Activated CD8-positive, alpha-beta memory T cell treated with anti-CD3 and anti-CD28 coated beads, Interleukin-2, amount 50 U/mL, for 4 hours (primary cell): ENCODE measurements at places on chromosomes 3 and 15.

DNA sequence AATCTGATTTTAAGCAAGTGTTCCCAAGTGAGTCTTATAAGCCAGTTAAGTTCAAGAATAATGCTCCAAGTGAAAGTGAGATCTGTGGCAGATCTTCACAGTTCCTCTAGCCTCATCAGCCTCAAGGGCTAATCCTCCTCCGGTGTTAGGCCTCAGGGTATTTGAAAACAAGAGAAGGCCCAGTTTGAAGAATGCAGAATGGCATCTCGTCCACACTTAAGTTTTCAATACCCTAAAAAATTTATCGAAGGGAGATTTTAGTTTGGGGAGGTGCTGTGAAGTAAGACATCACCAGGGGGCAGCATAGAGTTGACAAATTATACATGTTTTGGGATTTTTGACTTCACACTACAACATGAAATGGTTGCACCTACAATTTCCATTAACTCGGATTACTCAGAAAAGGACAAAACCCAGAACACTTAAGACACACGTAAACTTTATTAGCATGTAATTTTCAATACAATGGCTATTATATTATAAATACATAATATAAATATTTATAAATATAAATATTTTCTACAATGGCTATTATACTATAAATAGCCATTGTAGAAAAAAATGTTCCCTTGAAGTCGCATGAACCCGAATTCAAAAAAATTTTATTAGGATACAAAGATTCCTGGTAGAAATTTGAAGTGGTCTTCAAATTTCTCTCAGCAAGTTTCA lies 2.3 kb upstream of the TMEM266 start:
- peak; percentile 38 for DNase-seq

DNA sequence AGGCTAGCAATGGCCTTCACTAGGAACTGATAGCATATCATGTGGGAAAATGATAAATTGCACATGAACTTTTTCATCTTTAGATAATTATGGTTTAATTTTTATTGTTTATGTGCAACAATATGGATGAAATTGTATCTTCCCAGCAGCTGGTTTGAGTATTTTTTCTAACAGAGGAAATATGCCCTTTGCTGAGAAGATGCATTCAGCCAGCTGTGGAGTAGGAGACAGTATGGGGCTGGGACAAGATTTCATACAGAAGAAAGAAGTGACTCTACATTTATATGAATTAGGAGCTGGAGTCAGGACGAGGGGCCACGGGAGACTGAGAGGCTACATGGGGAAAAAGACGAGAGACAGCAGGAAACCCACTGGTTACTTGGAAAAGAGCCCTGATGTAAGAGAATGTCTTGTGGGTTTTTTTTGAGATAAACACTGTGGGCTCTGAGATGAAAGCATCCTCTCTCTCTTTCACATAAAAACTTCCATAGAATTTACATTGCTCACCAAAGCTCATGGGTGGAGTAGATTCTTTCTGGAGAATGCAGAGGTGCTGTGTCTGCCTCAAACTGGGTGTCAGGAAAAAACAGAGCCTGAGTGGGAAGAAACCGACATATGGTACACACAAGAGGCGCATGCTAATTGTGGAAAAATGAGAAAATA lies 115.2 kb upstream of the PDZRN3 start:
- DNase-seq = no peak

- no peak for DNase-seq
Measured at GRCh38 chr3:15755181-15755580, 42.6 kb downstream of the ANKRD28 start.

DNA sequence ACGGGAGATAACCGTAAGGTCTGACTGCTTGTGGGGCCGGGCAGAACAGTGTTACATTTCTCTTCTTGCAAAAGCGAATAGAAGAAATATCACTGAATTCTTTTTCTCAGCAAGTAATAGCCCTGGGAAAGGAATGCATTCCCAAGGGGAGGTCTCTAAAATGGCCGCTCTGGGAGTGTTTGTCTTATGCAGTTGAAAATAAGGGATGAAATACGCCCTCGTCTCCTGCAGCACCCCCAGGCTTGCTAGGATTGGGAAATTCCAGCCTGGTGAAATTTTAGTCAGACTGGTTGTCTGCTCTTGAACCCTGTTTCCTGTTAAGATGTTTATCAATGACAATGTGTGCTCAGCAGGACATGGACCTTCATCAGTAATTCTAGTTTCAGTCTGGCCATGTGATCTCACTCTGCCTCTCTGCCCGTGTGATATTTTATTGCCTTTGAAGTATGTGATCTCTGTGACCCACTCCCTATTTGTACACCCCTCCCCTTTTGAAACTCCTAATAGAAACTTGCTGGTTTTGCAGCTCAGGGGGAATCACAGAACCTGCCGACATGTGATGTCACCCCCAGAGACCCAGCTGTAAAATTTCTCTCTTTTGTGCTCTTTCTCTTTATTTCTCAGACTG lies 715.6 kb downstream of the ROBO1 start:
- no peak for DNase-seq

- DNase-seq = no peak
Measured at GRCh38 chr3:45904931-45905330, 18.6 kb downstream of the CCR9 start.

GRCh38 chr15:101052031-101052620 lies 133.0 kb downstream of the LRRK1 start:
- DNase-seq = no peak

DNA sequence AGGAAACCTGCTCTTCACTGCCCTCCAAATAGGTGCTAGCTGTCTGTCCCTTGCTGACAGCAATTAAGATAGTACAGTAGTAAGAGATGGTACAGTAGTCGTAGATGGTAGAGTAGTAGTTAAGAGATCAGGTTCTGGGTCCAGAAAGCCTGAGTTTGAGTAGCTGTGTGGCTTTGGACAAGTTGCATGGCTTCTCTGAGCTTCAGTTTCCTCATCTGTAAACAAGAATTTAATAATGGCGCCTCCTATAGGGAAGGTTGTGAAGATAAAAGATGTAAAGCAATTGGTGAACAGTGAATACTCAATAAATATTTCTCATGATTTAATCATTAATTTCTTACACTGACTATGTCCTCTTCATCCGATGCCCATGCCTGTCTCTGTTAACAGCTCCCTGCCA lies 86.9 kb upstream of the BCL6 start:
- DNase-seq = no peak

DNA sequence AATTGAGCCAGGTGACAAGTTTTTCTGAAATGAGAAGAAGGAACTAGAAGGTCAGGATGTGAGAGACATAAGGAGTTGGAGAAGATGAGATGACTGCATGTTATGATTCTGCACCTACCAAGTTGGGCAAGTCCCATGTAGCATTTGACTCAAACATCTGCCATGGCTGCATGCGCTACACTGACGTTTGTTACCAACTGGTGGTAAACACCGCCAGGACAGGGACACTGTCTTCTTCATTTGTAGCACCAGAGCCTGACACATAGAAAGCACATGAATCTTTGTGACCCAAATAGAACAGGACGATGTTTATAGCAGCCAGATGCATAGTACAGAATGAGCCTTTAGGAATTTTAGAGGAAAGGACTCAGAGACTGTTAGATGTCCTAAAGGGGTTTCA lies 236.7 kb downstream of the MYRIP start:
- DNase-seq = no peak

DNA sequence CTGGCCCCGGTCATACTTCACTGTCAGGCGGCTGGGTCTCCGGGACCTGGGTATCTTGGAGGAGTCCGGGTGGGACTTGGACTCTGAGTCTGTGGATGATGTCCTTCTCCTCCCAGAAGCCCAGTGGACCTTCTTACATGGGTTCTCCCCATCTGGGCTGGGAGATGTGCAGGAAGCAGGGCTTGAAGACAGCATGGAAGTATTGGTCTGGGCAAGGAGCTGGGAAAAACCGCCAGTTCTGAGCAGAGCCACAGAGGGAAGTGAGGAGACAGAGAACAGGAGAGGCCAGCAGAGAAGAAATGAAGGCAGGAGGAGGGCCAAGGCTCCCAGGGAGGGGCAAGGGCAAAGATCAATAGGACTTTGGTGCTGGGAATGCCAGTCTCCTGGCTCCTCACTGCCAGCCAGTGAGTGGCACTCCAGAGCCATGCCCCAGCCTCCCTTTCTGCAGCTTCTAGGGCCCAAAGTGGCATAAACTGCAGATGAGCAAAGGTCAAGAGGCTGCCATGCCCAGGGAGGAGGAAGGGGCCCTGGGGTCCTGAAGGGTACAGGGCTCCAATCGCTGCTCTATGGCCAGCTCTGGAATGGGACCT lies at the start of gene PPP1R14D:
PPP1R14D (minus strand) TSS at position 262 of the 590 bp plus-strand sequence; CDS start at position 195, 67 bp downstream.
- DNase-seq = no peak

- no peak for DNase-seq
Measured at GRCh38 chr3:60325610-60326170, 925.6 kb downstream of the FHIT start.

DNA sequence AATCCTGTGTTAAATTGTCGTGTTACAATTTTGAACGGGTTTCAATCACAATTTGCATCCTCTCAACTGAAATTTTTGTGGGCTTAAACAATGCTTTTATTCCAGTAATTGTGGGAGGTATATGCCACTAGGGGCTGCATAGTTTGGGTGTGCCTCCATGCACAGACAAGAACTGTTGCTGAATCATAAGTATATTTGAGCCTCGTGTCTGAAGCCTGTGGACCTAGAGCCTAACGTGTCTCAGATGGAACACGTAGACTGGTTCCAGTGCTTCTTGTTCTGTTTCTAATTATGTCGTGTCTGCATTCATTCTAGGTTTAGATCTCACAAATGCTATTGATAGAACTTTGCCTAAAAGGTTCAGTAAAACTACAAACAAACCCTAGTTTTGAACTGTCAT lies 363.4 kb downstream of the RBMS3 start:
- no peak for DNase-seq

GRCh38 chr3:177904621-177905020 lies 631.6 kb upstream of the KCNMB2 start:
- DNase-seq = no peak

DNA sequence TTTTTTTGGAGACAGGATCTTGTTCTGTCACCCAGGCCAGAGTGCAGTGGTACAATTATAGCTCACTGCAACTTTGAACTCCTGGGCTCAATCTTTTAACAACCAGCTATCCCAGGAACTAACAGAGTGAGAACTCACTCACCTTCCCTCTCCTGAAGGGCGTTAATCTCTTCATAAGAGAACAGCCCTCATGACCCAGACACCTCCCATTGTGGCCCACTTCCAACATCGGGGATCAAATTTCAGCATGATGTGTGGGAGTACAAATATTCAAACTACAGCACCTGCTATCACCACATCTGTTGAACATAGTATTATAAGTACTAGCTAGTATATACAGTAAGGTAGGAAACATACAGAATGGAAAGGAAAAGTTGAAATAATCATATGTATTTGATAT lies 132.5 kb downstream of the DOCK3 start:
- DNase-seq = no peak

GRCh38 chr3:190217081-190217480 lies 96.4 kb upstream of the P3H2 start:
- DNase-seq = no peak

DNA sequence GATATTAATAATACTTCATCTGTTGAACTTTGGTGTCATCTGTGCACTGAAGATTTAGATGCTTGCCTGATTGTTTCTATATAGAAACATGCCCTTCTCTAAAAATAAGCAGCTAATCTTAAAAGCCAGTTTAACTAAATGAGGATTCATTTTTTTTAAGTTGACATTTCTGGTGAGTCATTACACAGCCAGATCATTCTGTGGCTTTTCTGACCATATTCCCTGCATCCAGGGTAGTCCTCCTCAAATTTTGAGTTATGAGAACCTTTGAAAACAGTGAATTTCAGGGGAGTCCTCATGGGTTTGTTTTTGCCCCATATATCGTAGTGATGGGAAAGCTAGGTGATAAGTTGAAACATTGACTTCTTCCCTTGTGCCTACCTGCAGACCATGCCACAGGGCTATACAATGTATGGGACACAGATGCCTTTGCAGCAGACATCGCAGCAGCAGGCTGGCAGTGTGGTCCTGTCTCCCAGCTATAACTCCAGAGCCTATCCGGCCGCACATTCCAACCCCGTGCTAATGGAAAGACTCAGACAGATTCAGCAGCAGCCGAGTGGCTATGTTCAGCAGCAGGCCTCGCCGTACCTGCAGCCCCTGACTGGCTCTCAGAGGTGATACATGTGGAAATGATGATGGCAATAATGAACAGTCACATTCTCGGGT lies 26.5 kb upstream of the P2RY12 start:
- no peak for DNase-seq

- DNase-seq = no peak
Measured at GRCh38 chr15:33831646-33832045, 136.7 kb upstream of the CHRM5 start.

DNA sequence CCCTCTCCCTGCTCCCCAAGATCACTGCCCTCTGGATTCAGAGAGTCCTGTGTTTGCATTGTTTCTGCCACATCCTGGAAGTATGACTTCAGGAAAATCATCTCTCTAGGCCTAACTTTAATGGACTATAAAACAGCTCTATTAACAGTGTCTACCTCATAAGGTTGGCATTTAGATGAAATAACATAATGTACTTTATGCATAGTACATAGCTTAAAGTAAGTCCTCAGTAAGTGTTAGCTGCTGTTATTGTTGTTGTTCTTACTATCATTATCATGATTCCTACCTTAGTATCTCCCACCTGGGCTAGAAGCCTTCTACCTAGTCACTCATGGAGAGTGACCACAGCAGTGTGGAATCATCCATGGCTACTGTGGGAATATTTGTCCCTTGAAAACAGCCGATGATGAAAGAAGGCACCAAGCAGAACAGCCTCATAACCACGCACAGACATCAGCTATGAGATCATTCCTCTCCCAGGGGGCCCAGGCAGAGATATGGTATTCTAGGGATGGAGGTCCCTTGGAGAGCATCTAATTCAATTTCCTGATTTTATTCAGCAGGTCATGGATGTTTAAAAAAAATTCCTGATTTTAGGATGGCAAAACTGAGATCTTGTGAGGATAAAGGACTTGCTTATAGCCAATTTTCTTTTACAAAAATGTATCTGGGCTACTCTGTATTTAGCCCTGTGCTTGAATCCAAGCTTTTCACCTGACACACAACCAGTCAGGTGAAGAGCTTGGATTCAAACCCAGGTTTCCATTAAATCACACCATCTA lies 1.9 kb downstream of the FSD2 start:
- no peak for DNase-seq

- no peak for DNase-seq
Measured at GRCh38 chr3:5080779-5081550, 41.1 kb upstream of the ARL8B start.

GRCh38 chr3:185341616-185342458 lies 21.1 kb upstream of the MAP3K13 start:
- DNase-seq = no peak

GRCh38 chr3:134037168-134037567 lies 7.4 kb upstream of the SLCO2A1 start:
- DNase-seq = no peak

- no peak for DNase-seq
Measured at GRCh38 chr15:71112429-71112828, 2.8 kb upstream of the THSD4 start.

DNA sequence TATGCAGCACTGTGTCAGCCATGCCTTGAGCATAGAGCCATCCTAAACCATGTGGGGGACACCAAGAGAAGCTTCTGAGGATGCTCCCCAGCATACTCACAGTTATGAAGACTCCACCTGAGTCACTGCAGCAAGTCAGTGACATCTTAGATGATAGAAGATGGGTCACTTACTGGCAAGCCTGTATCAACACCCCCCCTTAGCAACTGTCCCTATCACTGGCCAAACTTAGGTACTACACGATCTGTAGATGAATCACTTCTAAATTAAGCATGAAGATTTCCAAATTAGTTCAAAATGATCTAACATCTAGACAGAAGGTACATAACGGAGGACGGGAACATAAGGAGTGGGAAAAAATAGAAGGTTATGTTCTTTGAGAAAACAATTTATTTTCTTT lies 13.2 kb upstream of the LMCD1 start:
- no peak for DNase-seq

- no peak for DNase-seq
Measured at GRCh38 chr3:54243960-54244682, 121.8 kb downstream of the CACNA2D3 start.
